ENCODE measurements at places on chromosomes 11 and 22.

GRCh38 chr11:64987998-64988854 is 8.5 kb downstream of the BATF2 start:
- no peak for DNase-seq

- no peak for DNase-seq
These were observed 28.5 kb upstream of the CSNK1E start for GRCh38 chr22:38345782-38346181.

GRCh38 chr11:2248242-2248641 is 22.1 kb downstream of the ASCL2 start:
- DNase-seq = no peak

DNA sequence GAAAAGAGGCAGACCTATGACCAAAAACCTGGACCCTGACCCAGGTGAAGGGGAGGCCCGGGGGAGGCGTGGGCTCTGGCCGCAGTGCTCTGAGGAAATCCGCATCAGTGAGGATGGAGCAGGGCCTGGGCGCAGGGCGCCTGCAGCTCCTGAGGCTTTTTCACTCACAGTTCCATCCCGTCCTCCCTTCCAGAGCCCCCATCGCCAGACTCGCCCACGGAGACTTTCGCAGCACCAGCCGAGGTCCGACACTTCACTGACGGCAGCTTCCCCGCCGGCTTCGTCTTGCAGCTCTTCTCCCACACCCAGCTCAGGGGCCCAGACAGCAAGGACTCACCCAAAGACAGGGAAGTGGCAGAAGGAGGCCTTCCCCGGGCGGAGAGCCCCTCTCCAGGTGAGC is 5.4 kb downstream of the SPINDOC start:
- no peak for DNase-seq

GRCh38 chr22:24515027-24515338 is 19.9 kb downstream of the UPB1 start:
- no peak for DNase-seq

DNA sequence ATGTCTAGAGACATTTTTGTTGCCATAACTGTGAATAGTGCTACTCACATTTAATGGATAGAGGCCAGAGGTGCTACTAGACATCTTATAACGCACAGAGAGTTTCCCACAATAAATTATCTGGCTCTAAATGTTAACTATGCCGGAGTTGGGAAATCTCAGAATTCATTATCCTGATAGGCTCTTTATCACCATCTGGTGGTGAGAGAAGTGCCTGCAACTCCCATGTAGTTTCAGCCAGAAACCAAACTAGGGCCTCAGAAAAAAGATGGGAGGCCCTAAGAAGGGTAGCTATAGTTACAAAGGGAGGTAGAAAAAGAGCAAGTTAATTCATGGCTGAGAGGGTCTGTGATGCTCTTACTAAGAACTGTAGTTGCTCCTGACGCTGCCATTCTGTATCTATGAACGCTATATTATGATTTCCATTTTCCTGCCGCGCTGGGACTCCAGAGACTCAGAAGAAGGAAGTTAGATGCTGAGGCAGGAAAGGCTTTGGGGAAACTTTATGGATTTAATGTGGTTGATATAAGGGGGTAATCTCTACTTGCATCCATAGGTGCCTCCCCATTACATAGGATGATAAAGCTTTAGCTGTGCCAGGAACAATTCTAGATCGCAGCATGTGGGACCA is 22.9 kb upstream of the MRPL17 start:
- no peak for DNase-seq

DNA sequence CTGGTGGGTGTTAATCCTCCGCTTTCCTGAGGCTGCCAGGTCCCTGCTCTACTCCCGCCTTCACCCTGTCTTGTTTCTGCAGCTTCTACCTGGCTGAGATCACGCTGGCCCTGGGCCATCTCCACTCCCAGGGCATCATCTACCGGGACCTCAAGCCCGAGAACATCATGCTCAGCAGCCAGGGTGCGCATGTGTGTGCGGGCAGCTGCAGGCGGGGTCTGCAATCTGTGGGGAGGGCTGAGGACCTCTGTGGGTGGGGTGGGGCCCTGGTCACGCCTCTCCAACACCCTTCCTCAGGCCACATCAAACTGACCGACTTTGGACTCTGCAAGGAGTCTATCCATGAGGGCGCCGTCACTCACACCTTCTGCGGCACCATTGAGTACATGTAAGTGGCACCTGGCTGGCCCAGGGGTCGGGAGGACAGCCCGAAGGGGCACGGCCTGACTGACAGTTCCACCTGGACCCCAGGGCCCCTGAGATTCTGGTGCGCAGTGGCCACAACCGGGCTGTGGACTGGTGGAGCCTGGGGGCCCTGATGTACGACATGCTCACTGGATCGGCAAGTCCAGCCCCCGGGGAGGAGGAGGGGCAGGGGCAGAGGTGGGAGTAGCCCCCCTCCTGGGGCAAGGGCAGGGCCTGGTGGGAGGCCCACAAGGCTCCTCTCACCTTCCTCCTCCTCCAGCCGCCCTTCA is 4.5 kb downstream of the RPS6KB2 start:
- no peak for DNase-seq

- no peak for DNase-seq
These were observed 17.2 kb upstream of the MPZL2 start for GRCh38 chr11:118281284-118281683.

GRCh38 chr11:130315354-130315970 is 745 bp upstream of the ZBTB44 start:
- peak; percentile 62 for DNase-seq

DNA sequence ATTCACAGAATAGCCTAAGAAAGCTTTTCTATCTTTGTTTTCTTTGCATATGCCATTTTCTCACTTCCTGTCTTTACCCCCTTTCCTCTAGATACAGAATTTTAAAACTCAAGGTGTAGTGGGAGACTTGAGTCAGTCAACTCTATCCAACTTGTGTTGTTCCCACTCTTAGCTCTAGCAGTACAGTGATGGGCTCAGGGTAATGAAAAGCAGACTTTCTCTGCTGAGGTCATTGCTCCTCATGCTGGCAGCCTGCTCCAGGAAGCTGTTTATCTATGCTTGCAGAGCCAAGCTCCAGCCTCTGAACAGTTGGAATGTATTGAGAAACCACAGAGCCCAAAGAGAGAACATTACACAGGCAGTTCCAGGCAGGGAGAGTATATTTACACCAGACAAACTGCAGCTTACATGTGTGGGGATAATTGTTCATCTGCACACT is 68.1 kb downstream of the CSTPP1 start:
- DNase-seq = peak; percentile 80

GRCh38 chr11:6497069-6497839 is at the start of gene DNHD1:
Gene DNHD1, plus strand, starts transcription at chr11:6497280. Its CDS starts 936 bp downstream, at chr11:6498216.
- DNase-seq = peak; percentile 54

DNA sequence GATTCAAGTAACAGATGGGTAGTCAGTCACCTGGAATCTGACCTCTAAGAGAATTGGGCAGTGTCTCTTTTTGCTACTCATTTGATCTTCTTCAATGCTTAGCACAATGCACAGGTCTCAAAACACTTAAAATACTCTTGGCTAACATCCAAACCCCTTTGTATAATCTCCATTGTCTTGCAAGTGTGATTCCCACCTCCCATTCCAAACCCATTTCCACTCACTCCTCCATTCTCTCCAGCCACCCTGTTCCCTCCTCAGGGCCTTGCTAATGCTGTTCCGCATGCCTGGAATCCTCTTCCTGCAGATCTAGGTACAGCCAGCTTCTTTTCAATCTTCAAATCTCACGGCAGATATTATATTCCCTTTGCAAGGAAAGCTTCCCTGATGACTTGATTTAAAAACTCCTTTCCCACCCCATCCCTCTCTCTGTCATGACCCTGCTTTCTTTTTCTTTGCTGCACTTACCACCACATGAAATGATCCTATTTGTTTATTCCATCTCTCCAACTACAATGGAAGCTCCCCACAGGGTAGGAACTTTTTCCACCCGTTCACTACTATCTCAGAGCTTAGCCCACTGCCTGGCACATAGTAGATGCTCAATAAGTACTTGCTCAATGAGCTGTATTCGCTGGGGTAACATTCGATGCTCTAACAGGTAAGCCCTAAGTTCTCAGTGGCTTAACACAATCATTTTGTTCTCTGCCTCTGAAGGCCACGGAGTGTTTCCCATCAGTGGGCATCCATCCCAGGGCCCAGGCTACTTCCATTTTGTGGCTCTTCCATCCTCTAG is 121.7 kb downstream of the MN1 start:
- DNase-seq = no peak

DNA sequence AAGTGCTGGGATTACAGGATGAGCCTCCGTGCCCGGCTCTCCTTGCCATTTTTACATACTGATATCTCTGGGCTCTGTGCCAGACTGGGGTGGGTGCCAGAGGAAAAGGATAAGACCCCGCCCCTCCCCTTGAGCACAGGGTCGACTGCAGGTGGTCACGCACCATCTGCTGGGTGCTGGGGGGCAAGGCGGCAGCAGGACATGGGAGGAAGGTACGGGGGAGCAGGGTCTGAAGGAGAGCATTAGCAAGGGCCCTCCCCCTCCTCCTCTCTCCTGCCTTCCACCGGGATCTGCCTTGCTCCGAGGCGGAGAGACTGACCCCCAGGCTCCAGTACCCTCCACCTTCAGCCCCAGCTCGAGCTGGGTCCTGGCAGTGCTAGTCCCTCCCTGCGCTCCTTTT is 9.7 kb upstream of the PGA3 start:
- DNase-seq = no peak

- DNase-seq = no peak
These were observed 588 bp downstream of the VPS37C start for GRCh38 chr11:61160487-61161189.

DNA sequence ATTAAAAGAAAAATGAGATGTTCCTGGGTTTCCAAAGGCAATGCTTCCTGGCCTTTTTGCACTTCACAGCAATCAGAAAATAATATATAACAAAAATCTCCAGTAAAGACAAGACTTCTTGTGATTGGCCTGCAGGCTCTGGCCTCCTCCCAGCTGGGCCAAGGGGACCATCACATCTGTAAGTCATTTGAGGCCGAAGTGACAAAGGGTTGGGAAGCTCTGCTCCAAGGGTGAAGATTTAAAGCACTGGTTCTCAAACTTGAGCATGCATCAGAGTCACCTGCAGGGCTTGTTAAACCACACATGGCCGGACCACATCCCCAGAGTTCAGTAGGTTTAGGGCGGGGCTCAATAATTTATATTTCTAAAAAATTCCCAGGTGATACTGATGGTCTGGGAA is 32.1 kb downstream of the ARFGAP2 start:
- no peak for DNase-seq

- no peak for DNase-seq
These were observed 8.7 kb downstream of the GLB1L2 start for GRCh38 chr11:134340354-134340964.

- DNase-seq = no peak
These were observed 130.7 kb downstream of the FEZ1 start for GRCh38 chr11:125365196-125365931.

- no peak for DNase-seq
These were observed 29.5 kb downstream of the MOV10L1 start for GRCh38 chr22:50119169-50119767.

DNA sequence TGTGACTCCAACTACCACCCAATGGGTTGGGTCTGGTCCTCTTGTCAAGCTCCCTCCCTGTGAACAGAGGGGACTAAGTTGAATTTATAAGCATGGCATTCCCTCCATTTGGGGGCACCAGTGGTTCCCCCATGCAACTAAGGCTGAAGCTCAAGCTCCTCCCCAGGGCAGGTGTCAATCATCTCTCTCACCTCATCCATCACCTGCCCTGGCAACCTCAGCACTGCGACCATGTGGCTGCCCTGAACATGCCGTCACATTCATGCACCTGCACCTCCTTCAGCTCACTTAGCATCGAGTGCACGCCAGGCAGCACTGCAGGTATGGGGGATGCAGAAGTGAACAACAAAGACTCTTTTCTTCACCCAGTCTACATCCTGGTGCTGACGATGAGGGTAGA is 799.3 kb downstream of the TBC1D22A start:
- DNase-seq = no peak

GRCh38 chr11:44615913-44616791 is 50.7 kb downstream of the CD82 start:
- peak; percentile 18 for DNase-seq

GRCh38 chr11:3995949-3996554 is 98.5 kb upstream of the RRM1 start:
- no peak for DNase-seq

DNA sequence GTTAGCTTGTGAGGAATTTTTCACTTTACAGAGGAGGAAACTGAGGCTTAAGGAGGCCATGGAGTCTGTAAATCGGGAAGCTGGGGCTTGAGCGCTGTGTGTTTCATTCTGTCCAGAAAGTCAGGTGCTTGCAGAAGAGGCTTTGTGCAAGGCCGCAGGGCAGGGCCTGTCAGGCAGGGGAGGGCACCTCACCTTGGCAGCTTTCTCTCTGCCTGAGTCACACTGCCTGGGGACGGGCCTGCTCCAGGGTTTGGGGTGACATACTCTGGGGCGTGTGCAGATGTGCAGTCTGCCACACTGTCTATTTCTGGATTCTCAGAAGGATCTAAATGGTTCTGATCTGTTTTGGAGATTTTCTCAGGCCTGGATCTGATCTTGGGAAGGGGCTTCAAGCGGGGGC is 8.4 kb downstream of the INCENP start:
- DNase-seq = peak; percentile 19

DNA sequence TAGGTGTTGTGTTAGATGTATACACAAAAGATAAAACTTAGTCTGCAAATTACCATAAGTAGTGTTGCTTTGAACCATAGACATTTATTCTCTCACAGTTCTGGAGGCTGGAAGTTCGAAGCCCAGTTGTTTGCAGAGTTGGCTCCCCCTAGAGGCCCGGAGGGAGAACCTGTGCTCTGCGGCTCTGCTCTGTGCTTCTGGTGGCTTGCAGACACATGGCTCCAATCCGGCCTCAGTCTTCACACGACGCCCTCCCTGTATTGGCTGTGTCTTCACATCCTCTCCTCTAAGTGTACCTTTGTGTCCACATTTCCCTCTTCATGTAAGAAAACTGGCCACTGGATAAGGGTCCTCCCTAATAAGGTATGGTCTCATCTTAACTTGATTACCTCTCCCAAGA is 128.4 kb downstream of the OPCML start:
- DNase-seq = no peak

- DNase-seq = peak; percentile 86
These were observed 8.4 kb downstream of the DAGLA start for GRCh38 chr11:61688365-61689163.

DNA sequence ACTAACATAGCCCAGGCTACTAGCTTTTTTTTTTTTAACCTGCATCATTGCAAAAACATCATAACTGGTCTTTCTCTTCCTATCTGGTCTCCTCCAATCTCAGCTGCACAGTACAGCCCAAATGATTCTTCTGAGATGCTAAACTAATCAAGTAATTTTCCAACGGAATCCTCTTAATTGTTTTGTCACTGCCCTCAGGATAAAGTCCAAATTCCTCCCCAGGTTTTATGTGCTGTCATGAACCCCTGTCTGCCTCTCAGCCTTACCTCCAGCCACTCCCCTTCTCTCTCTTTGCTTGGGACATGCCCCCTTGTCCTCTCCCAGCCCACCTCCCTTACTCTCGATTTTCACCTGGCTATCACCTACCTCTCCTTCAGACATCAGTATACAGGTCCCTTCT is 12.5 kb downstream of the APBB1 start:
- DNase-seq = no peak
